Anterior cingulate cortex (tissue), 58 donors: ENCODE measurements at places on chromosomes 6 and 20.

DNA sequence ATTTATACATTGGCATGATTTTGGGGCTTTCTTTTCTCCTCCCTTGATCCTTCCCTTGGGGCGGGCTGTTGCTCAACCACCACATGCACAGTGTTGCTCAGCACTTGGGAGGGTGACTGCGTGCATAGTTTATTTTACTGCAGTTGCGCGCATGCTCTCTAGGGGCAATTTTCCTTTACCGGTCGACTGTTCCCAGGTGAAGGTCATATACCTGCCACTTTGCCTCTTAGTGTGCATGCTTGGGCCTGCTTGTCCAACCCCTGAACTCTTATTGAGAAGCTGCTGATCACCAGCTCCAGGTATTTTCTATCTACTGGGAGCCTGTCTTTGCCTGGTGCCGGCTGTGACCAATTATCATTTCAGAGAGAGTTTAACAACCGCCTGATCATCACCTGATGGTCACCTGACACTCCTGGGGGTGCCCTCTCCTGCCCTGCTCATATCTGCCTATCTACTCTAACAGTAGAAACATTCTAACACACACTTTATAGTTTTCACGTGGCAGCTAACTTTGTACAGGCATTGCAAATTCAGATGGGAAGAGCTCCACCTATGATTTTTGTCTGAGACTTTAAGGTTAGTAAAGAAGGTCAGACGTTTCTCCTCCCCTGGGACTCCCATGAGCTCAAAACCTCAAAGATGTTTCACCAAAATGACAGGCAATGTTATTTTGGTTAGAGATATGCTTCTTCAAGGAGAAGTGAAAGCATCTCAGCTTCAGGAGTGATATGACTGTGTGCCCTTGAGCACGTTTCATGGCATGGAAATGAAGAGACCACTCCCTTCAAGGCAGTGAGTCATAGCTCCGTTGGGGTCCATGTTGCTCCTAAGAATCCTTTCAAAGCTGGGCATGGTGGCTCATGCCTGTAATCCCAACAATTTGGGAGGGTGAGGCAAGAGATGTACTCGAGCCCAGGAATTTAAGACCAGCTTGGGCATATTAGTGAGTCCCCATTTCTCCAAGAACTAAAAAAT is 227.5 kb upstream of the MYLIP start:
- DNase-seq, result no peak

- no peak for DNase-seq
Observed at GRCh38 chr20:35491823-35492222, 36.4 kb downstream of the CEP250 start.

DNA sequence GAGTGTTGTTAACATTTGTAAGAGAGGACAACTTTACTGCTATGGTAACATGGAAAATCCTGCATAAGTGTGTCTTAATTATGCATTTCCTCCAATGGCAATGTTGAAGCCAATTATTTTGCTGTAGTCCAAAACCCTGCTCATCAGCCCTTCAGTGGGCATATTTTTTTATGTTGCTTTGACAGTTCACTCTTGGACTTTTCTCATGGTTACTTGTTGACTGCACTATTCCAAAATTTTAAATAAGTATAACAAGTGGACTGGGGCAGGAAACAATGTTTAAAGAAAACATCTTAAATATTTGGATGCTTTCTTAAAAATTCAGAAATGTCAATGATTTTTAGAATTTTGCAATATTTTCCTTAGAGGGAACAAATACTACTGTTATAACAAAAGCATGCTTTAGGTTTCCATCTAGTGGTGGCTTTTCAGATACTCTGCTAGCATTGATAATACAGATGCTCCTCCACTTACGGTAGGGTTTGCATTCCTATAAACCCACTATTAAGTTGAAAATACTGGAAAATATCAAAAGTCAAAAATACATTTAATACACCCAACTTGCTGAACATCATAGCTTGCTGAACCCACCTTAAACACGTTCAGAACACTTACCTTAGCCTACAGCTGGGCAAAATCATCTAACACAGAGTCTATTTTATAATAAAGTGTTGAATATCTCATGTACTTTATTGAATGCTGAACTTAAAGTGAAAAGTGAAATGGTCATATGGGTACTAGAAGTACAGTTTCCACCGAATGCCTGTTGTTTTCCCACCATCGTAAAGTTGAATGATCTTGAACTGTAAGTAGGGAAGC is 86.4 kb downstream of the ADGRG6 start:
- no peak for DNase-seq

- DNase-seq, result no peak
Observed at GRCh38 chr20:6954219-6954618, 186.7 kb downstream of the BMP2 start.

DNA sequence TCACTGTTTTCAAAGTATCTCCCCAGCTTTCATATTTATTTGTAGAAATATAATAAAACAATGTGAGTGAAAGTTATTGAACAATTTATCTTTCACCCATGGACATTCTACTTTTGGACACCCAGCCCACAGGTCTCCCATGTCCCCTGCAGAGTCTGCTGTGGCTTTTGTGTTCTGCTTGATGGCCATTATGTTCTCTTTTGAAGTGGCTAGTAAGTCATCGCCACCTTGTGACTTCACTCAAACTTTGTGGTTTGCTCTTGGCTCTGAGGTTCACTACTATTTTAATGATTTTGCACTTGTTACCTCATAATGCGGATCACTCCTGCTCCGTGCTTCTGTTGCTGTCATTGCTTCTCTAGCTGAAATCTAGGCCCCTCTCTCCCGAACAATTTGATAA is 10.2 kb upstream of the DEFB113 start:
- DNase-seq, result no peak

- no peak for DNase-seq
Observed at GRCh38 chr6:153957394-153957793, 81.6 kb upstream of the OPRM1 start.

- DNase-seq, result no peak
Observed at GRCh38 chr6:84220809-84221409, 6.5 kb downstream of the CEP162 start.

DNA sequence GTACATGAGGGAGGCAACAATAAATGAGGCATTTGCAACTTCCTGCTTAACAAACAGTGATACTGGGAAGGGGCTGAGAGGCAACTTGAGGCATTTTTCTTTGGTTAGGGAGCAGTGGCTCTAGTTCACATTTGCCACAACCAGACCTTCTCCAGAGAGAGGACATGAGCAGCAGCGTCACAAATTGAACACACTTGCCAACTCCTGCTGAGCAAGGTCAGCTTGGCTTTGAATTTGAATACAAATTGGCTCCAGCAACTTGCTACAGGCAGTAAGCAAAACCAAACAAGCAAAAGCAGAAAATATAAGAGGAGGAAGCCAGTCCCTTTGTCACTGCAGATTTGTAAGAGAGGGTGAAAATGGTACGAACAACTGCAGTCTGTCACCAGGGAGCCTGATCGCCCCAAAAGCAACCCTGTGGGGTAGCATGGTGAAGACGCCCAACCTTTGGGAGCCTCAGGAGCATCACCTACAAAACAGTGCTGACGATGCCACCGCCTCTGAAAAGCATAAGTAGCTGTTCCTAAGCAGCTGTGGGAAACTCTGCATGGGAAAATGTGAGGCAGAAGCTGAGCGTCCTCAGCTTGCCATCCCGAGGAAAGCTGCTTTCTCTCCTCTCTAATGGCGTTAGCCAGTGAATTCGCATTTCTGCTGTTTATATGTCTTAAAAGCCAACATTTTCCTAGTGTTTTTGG is 378.7 kb downstream of the RNGTT start:
- no peak for DNase-seq

DNA sequence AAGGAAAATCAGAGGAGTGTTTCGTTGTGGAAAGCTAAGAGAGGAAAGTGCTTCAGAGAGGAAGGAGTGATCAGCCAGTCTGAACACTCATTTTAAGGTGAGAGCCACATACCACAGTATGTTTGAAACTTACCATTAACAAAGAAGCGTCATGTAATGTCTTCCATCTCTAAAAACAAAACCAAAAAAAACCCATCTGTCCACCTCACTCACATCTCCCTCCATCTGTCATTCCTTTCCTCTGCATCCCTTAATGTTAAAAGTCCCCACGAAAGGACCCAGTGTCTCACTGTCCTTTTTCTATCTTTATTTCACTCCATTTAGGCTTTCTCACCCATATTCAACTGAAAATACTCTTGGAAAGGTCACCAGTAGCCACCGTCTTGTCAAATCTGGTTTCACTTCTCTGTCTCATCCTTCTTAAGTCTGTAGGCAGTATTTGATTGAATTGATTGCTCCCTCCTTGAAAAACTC is 59.4 kb upstream of the GNRH2 start:
- no peak for DNase-seq

DNA sequence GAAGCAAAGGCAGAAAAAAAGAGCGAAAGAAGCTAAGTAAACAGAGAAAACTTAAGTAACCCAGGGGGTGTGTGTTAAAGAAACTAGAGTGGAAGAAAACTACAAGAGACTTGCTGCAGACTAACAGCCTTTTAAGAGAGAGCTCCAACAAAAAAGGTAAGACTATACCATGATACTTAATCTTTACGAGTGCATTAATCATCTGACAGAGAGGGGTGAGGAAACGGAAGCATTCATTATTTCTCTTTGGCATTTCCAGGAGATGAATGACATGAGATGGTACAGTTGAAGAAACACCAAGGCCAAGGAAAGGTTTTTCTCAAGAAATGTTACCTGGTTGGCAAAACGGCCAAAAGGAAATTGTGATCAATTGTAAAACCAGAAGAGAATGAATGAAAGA is 906.8 kb downstream of the QKI start:
- no peak for DNase-seq

- no peak for DNase-seq
Observed at GRCh38 chr20:34925981-34926380, 29.6 kb downstream of the GSS start.

DNA sequence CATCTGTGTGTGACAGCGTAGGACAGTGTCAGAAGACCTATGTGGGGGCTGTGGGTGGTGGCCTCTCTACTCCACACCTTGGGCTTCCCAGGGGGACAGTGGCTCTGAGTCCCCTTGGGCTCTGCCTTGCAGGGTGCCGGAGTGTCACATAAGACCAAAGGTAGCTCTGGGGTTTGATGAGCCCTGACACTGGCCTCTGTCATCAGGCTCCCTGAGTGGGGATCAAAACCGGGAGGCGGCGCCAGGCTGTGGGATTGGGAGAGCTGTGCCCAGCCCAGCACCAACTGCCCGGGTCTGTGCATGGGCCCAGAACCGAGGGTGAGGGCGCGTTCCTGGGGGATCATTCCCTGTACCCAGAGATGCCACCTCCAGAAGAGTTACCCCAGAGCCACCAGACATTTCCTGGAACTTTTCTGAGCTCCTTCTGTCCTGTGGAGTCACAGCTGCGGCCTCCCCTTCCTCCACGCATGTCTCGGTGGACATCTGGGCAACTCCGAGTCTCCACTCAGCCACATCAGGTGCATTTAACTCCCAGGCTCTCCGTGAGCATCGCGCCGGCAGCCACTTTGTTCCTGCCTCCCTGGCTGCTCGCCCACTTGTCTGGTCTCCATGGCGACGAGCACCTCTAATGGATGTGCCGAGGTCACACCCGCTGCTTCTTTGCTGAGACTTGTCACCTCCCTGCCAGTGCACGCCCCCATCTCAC is 94.7 kb downstream of the TMEM242 start:
- DNase-seq, result no peak

DNA sequence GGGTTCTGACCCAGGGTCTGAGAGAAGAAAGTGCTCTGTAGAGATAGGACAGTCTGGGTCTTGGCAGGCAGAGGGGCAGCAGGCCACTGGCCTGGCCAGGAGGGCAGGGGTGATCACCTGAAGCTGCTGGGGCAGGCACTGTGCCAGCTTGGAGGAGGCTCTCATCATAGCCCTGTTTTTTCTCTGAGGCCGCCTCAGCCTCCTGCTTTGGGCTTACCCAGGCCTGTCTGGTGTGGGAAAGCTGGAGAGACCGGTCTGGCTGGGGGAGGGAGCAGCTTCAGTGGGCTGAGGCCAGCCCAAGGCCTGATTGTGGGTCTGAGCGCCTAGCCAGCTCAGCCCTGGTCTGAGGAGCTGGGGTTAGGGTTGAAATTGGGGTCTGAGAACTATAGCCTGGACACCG is 3.9 kb downstream of the LPIN3 start:
- DNase-seq, result no peak

- no peak for DNase-seq
Observed at GRCh38 chr6:44073612-44074438, 53.4 kb downstream of the MRPL14 start.

GRCh38 chr6:31900917-31901414 is 920 bp downstream of the ZBTB12 start:
- DNase-seq, result no peak

GRCh38 chr6:143163621-143164020 is 102.9 kb downstream of the AIG1 start:
- DNase-seq, result no peak

DNA sequence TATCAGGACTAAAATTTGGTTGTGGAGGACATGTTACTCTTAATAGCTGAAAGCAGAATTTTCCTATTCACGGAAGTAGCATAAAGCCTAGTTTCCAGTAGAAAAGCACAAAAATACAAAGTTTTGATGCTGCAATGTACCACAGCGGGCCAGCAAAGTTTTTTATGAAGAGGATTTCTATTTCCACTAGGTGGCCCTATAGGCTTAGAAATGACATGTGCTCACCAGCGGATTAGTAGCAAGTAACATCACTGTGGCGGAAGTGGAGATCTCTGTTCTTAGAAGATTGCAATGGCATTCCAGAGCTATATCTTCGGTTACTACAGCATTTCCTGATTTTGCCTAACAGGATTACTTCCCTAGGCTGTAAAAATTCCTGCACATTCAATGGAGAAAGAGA is 1219.0 kb upstream of the EYS start:
- no peak for DNase-seq

DNA sequence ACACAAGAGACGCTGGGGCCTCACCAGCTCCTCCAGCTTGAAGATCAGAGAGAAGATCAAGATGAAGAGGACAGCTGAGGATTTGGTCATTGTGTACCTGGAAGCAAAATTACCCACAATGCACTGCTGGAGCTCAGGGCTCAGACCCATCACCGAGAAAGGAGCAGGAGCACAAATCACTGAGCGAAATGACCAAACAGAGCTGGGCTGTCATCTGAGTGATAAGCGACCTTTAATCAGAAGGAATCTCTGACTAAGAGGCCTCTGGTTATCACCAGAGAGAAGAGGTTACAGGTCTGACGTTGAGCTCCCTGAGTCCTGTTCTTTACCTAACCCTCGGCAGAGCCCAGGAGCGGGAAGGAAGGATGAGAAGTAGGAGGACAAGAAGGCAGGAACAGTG is 47.5 kb upstream of the CDH22 start:
- no peak for DNase-seq

DNA sequence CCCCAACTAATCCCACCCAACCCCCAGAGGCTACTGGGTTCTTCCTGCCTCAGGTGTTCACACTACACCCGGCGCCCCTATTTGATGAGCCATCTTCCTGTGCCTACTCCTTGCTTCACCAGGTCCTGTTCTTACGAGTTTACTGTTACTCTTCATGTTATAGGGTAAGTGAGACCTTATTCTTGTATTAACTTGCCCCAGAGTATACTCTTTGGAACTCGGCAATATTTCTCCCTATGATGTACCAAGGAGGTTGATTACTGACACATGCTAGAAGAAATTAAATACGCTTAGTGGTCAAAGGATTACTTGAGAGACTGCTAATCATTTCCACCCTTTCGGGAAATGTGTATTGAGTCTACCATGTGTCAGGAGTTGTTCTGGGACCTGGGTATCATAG is 8.9 kb downstream of the RING1 start:
- DNase-seq, result no peak
